ENCODE measurements at places on chromosomes 12 and 14.

DNA sequence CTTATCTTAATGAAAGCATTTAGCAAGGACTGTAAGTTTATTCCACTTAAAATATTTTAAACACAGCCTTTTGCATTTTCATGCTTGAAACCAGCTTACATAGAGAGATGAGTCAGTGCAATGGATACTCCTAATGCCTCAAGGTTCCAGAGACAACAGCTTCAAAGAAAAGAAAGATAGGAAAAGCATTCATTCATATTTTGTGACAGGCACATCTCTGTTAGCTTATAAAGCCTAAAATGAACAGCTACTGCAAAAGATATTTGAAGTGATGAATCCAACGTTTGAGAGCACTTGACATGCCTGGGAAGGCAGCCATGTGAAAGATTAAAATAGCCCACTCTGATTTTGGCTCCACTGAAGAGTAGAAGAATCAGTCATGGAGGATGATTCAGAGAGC is 814.5 kb downstream of the RPS29 start:
- DNase-seq = peak; percentile 7

DNA sequence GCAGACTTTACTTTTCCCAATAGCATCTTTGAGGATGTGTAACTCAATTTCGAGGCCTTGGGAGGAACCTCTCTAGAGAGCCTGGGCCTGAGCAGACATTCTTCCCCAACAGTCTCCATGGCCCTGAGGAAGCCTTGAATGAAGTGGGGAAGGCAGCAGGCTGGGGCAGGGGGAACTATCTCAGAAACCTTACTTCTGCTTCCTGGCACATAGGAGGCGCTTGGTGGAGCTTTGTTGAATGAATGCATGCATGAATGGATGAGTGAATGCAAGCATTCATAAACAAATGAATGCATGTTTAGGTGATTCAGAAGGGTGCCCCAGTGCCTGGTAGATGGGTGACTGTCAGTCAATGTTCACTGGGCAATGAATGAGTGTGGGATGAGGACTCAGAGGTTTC is 58.3 kb downstream of the GALNT16 start:
- no peak for DNase-seq

GRCh38 chr14:87049950-87050349 is 943.0 kb downstream of the GALC start:
- peak; percentile 31 for DNase-seq

DNA sequence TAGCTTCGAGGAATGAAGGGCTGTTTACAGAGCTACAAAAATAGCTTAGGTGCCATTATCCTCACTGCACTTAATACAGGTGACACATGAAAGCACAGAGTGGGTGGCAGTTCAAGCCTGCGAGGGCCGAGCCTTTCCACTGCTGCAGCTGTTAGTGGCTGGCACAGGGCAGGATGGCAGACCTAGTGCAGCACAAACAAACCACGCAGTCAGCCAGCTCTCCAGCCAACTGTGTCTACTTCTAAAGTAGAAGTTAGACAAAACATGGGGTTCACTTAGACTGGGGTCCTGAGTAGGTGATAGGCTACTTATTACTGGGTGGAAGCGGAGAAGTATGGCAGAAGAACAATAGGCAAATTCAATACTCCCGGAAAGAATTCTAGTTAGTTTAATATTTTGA is 95.4 kb downstream of the DUSP16 start:
- no peak for DNase-seq

DNA sequence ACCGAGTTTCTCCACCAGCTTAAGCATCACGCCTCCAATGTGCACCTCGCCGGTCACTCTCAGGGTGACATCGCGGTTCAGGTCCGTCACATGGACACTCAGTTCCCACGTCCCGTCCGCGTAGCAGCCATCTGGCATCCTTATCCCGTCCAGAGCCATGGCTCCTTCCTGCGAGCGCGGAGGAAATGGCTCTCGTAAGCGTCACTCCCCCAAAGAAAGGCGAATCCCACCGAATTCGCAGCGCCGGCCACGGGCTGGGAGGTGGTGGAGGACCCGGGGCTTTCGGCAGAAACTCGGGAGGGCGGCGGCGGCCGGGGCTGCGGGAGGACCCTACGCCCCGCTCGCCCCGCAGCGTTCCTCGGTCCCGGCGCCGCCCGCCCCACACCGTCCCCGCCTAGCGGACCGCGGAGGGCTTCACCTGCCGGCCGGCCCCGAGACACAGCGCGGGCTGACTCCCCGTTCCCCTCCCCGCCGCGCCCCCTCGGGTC is 396 bp downstream of the FERMT2 start:
- peak; percentile 47 for DNase-seq

DNA sequence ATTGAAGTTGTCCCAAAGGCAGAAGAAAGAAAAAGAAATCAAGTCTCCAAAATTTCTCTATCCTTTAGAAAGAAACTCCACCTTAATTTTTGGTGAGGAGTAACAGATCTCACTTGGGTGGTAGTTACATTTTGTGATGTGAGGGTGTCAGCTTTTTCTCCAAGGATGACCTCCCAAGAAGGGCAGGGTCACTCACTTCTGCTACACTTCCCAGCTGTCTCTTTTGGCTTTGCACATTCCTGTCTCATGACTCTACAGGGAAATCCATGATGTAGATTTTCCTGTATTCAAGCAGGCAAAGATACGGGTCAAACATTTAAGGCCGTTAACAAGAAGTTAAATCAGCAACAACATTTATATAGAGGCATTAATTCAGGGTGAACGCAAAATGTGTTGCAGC is 1016.4 kb downstream of the NRXN3 start:
- DNase-seq = peak; percentile 31

DNA sequence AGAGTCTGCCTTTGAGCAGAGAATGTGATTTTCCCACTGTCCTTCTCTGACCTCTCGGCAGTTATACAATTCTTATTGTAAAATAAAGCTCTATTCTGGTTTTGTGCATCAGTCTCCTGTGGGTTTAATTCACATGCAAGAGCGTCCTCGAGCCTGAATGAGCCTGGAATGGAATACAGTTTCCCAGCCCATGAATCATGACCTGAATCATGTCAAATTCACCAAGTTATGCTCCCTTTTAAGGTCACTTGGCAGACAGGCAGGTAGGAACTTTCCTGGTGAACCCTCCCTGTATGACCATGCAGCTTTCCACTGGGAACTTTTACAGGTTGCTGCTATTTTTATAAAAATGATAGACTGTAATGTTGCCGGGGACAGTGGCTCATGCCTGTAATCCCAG is 41.7 kb downstream of the BICD1 start:
- DNase-seq = no peak

DNA sequence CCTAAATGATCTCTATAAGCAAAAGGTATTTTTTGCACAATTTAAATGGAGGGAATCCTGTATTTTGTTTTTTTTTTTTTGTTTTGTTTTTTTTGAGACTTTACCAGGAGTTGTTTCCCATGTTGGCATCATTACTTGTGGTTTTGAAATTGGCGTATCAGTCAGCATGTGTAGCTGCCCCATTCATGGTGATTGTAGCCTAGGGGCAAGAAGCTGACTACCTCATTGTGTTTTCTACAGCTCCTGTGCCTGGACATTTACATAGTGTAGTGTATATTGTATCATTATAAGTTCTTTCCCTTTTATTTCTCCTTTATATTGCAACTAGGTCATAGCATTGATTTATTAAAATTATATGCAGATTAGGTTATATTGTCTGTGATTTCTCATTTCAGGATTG is 24.5 kb downstream of the SAMD4A start:
- DNase-seq = no peak

GRCh38 chr12:124542021-124542949 is 25.1 kb downstream of the NCOR2 start:
- no peak for DNase-seq

DNA sequence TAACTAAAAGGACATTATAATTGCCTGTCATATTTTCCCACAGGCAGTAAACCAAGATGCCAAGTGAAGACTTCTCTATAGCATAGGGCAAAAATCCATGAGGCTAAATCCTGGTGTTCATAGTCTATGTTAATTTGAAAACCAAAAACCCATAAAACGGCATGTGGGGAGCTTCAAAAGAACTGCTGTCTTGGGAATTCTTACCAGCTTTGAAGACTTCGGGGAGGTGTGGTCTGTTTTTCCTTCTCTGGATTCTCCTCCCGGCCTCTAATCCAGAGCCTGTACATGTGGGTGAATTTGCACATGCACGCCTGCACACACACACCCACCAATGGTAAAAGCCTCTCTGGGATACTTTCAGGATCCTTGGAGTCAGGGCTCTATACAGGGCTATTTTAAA is 61.9 kb upstream of the IFNG-AS1 start:
- no peak for DNase-seq

DNA sequence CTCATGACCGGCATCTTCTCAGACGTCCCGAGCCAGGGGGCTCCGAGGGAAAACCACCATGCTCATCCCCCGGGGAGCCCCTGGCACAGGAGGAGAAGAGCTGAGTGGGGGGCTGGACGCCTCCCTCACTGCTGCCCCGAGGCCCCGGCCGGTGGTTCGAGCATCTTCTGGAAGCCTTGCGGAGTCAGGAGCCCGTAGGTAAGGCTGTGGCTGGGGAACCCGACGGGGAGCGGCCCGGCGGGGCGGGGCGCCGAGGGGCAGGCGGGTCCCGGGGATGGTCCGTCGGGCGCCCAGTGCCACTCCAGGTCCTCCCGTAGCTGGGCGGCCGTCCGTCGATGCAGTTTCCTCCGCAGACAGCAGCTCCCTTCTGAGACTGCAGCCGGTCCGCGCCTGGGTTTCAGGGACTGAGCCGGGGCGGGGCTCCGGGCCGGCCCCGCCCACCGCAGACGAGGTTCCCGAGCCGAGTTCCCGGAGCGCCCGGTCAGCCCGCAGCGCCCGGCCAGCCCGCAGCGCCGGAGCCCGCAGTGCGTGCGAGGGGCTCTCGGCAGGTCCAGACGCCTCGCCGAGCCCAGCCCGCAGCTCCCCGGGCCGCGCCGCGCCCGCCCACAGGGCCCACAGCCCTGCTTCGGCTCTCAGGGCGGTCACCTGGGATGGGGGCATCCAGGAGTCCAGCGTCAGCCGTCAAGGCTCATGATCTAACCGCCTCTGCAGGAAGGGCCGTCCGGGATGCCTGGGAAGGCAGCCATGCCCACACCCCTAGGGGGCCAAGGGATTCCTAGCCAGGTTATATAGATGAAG is at the start of gene PGF:
PGF (minus strand) TSS at position 369 of the 798 bp plus-strand sequence; CDS start at position 14, 355 bp downstream.
- DNase-seq = peak; percentile 44

GRCh38 chr14:92930737-92931602 is 8.0 kb downstream of the CHGA start:
- DNase-seq = no peak

DNA sequence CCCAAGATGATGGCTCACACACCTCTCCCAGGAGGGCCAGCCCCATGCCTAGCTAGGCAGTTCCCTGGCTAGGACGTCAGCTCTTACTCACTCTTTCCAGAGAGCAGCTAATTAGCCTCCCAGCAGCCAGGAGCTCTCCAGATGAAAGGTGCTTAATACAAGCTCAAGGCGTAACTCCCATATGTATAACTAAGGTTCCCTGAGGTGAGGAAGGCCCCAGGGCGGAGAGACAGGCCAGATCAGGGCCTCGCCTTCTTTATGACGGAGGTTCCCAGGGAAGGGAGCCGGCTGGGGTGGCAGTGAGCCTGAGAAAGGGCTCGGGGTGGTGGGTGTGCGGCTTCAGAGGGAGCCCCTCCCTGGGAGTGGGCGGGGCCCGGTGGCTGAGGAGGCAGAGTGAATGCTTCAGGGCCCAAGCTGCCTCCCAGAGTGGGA is 26.4 kb upstream of the ZFP36L1 start:
- peak; percentile 53 for DNase-seq

- peak; percentile 18 for DNase-seq
These were observed 633 bp downstream of the STX2 start for GRCh38 chr12:130838284-130838950.

GRCh38 chr12:69359531-69360347 is at the start of gene YEATS4:
Gene YEATS4, plus strand, starts transcription at chr12:69359743. Its CDS starts 230 bp downstream, at chr12:69359973.
- peak; percentile 89 for DNase-seq

GRCh38 chr12:50505675-50506530 is 1.1 kb downstream of the DIP2B start:
- peak; percentile 35 for DNase-seq

- no peak for DNase-seq
These were observed 128.3 kb downstream of the SAMD4A start for GRCh38 chr14:54695196-54695595.

DNA sequence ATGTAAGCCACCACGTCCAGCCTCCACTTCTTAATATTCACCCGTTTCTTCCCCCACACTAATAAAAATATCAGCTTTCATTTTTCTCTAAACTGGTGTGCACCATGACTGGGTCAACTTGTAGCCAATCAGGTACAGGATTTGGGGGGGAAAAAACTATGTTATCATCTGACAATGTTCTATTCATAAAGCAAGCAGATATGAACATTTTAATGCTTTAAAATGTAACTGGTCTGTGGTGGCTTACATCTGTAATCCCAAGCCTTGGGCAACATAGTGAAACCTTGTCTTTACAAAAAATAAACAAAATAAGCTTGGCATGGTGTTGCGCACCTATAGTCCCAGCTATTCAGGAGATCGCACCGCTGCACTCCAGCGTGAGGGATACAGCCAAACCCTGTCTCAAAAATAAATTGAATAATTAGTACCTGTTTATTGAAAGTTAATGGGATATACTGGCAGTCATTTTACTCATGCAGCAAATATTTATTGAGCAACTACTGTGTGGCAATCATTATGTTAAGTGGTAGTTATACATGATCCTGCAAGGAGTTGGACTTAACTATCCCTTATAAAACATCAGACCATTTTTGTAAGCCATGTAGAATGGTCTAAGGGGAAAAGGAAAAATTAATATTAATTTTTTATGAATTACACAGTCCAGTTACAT is 15.3 kb upstream of the ITPR2 start:
- DNase-seq = peak; percentile 70

GRCh38 chr14:43671716-43672485 is 835.2 kb downstream of the FSCB start:
- no peak for DNase-seq

DNA sequence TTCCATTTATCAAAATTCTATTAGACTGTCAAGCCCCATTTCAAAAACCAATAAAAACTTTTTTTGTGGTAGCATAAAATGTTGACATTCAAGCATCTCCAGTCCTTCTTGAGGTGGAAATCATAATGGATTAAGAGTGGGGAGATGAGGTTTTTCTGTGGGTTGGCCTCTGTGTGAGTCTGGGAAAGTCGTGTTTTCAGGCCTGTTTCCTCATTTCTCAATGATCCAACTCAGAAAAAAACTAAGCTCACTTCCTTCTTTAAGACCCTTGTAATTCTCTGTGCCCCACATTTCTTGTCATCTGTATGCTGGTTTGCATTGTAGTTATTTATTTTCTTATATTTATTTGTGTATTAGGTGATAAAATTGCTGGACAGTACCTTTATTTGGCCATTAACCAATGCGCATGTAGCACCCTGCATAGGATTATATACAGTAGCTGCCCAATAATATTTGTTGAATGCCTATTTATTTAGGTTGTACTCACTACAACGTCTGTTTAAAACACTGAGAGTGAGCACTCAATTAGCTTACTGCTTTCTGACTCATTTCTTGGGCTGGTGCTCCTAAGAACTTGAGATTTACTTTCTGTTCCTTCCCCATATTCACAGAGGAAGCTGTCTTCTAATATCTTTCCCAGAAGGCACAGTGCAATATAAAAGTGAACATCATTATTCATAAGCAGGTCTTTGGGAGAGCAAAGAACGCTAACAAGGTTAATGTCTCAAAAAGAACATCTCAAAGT is 121.9 kb downstream of the DNAI7 start:
- DNase-seq = no peak

All from fibroblast of pulmonary artery (primary cell).